HCT116 (cell line): ENCODE measurements at places on chromosomes 16 and 17. TPM values are rescaled to one million over a fixed set of nuclear protein-coding genes. Genes with fewer than 3 reads are reported as not detected.

Gene PRR11
- 86.7 TPM for total RNA-seq

Gene BOLA2B
- total RNA-seq: 180 TPM

Gene TNFRSF17
- not detected for total RNA-seq

Gene ODAD4
- 0.98 TPM for total RNA-seq

Gene SMG1
- total RNA-seq: 72.7 TPM

Gene SMIM36
- 0.37 TPM for total RNA-seq

Gene CBX2
- total RNA-seq: 28.3 TPM

Gene CHST4
- total RNA-seq: 0.59 TPM

Gene PPP4C
- 165 TPM for total RNA-seq

GRCh38 chr17:34300652-34301370 is 15.3 kb downstream of the CCL11 start:
- H3K27ac ChIP-seq: no peak overlapping the region
- no peak for DNase-seq
- no peaks in the 10 kb centered on the region for H3K27me3 ChIP-seq
- no peaks in the 10 kb centered on the region for H3K4me1 ChIP-seq
- no peak overlapping the region for H3K4me3 ChIP-seq

DNA sequence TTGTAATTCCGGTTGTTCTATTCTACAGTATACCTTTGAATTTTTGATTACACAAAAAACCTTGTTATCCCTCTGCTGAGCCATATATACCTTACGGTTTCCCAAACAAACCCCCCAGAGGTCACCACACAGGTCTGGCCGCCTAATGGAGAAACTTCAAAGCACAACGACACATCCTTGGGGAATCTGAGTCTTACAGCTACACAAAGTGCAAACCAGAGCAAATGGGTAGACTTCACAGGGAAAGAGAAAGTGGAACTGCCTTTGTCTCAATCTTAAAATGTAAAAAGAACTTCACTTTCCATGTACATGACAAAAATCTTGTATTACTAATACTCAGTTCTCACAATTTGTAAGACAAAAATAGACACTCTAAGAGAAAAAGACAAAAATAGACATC is 2.7 kb downstream of the FBXO31 start:
- no peak for DNase-seq
- H3K27ac ChIP-seq: no peak overlapping the region
- H3K27me3 ChIP-seq: no peaks in the 10 kb centered on the region

DNA sequence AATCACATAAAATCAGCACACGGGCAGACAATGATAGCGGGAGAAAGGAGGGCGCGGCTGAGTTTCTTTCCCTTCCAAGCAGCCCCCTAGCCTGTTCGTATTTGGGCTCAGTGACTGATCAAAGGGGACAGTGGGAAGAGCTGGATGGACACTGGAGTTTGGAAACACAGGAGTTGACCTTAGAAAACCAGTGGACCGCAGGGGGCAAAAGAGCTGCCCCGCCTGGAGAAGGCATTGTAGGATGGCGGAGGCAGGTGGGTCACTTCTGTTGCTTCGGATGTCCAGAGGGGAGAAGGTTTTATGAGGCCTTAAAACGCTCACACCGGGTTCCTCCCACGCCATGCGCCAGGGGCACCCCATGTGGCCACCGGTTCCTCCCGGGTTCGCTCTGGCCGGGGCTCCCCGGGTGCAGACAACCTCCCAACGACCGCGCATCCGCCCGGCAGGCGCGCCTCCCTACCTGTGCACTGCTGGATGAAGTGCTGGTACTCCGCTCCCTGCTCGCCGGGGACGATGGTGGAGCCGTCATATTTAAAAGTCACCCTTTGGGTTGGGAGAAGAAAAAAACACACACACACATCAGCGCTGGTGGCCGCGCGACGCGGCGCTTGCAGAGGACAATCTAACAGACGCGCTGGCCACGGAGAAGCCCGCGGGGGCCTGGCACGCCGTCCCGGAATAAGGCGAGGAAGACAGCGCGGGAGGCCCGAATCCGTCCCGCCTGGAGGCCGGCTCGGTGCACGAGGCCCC is 662 bp downstream of the COTL1 start:
- no peaks in the 10 kb centered on the region for H3K27me3 ChIP-seq
- peak overlapping the region; percentile 85 for H3K4me3 ChIP-seq
- peaks cover 16% of the 10 kb centered on the region for H3K4me1 ChIP-seq

GRCh38 chr16:11669380-11670146 is 1.3 kb downstream of the SNN start:
- H3K27me3 ChIP-seq: no peaks in the 10 kb centered on the region
- H3K4me1 ChIP-seq: peaks cover 47% of the 10 kb centered on the region
- no peaks in the 10 kb centered on the region for H3K36me3 ChIP-seq
- H3K4me3 ChIP-seq: peak overlapping the region; percentile 63
- DNase-seq: no peak

- H3K4me1 ChIP-seq: no peaks in the 10 kb centered on the region
- no peak for DNase-seq
- H3K4me3 ChIP-seq: no peak overlapping the region
- no peaks in the 10 kb centered on the region for H3K36me3 ChIP-seq
- H3K27ac ChIP-seq: no peak overlapping the region
Measured at GRCh38 chr16:84593825-84594724, 23.8 kb downstream of the COTL1 start.

GRCh38 chr16:10828851-10829366 is 10.3 kb upstream of the TVP23A start:
- H3K36me3 ChIP-seq: no peaks in the 10 kb centered on the region
- no peak for DNase-seq
- H3K4me3 ChIP-seq: no peak overlapping the region
- no peaks in the 10 kb centered on the region; the same call in 1 of the 2 replicates for H3K4me1 ChIP-seq
- H3K27ac ChIP-seq: no peak overlapping the region

DNA sequence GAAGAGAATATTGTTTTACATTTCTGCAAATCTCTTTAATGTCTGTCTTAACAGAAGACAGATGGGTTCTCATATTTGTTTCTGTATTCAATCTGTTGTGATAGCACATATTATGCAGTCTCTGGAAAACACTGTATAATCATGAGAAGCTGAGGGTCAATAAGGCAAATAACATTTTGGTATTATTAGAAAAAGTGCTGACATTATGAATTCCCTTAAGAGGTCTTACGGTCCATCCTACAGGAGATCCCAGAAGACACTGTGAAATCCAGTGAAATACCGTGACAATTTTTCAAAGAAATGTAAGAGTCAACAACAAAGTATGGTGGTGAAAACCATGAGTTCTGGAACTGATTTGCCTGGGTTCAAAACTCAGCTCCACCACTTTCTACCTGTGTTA is 42.3 kb downstream of the ABCA5 start:
- no peak for DNase-seq
- H3K27ac ChIP-seq: no peak overlapping the region
- H3K27me3 ChIP-seq: no peaks in the 10 kb centered on the region
- no peaks in the 10 kb centered on the region for H3K36me3 ChIP-seq
- H3K4me3 ChIP-seq: no peak overlapping the region

GRCh38 chr16:79082970-79083369 is 517.6 kb downstream of the MAF start:
- no peaks in the 10 kb centered on the region for H3K27me3 ChIP-seq
- H3K4me3 ChIP-seq: no peak overlapping the region
- H3K36me3 ChIP-seq: no peaks in the 10 kb centered on the region

DNA sequence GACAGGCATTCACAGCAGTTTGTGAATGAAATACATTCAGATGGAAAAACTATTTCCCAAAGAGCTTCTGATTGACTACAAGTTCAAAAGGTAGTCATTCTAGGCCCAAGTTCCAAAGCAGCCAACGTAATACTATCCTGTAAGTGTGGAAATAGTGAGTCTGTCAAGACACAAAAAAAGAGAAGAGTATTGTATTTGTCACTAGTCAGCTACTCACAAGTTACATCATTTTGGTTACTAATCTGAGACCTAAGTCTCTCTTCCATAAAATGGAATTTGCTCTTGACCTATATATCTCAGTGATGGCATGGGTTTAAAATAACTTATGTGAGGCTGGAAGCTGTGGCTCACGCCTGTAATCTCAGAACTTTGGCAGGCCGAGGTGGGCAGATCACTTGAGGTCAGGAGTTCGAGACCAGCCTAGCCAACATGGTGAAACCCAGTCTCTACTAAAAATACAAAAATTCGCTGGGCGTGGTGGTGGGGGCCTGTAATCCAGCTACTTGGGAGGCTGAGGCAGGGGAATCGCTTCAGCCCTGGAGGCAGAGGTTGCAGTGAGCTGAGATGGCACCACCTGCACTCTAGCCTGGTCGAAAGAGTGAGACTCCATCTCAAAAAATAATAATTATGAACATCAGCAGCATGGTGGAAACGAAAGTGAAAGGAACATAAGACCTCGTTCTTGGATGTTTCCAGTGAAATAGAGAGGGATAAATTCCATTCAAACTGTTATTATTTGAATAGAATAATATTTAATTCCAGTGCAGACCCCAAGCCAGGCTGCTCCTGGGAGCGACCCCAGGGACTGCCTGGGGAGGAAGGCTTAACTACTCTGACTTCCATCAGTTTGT is 2.9 kb downstream of the CMC2 start:
- H3K27ac ChIP-seq: no peak overlapping the region
- H3K36me3 ChIP-seq: no peaks in the 10 kb centered on the region; the same call in 1 of the 2 replicates
- no peak overlapping the region; the same call in 1 of the 2 replicates for H3K4me3 ChIP-seq

DNA sequence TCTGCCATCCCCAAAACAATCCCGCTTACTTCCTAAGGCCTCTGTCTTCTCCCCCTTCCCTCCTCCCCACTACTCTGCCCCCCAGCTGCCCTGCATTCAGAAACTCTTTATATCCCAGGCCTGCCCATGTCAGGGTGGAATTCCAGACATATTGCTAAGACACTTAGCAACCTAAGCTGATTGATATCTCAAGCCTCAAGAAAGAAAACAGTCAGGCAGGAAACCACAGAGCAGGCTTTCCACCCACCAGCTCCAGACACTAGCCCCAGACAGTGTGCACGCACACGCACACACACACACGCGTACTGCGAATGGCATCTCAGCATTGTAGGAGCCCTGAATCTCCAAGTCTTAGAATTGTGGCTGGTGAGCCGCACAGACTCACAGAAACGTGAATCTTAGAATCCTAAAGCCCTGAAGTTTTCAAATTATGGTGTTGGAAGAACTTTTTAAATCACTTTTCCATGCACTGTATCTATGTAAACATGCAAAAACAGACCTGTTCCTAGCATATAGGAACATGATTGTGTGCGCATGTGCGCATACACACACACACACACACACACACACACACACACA is 8.8 kb upstream of the LPCAT2 start:
- H3K36me3 ChIP-seq: no peaks in the 10 kb centered on the region
- DNase-seq: peak; percentile 41
- no peaks in the 10 kb centered on the region for H3K27me3 ChIP-seq
- H3K4me3 ChIP-seq: no peak overlapping the region
- no peak overlapping the region for H3K27ac ChIP-seq
- peaks cover 45% of the 10 kb centered on the region for H3K4me1 ChIP-seq

GRCh38 chr17:61862105-61862574 is 1.2 kb downstream of the BRIP1 start:
- peaks cover 6% of the 10 kb centered on the region for H3K36me3 ChIP-seq
- peak overlapping the region; percentile 83 for H3K4me3 ChIP-seq
- H3K27ac ChIP-seq: peak overlapping the region; percentile 59; the same call in 1 of the 2 replicates
- H3K4me1 ChIP-seq: peaks cover 20% of the 10 kb centered on the region
- no peaks in the 10 kb centered on the region for H3K27me3 ChIP-seq

DNA sequence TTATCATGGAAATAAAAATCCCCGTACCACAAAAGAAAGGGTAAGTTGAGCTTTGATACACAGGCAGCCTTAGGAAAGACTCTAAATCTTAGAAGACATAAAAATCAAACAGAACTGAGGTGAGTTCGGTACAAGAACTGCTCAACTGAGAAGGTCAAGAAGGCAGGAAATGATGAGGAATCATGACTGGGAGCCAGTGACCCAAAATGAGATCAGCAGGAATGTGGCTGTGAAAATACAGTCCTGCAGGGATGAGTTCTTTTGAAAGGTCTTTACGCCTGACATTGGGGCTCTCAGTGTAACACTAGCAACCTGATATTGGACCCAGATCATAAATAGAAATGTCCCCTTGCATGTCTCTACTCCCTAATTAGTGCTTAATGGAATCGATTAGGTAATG is 56.3 kb upstream of the CDH11 start:
- no peaks in the 10 kb centered on the region for H3K36me3 ChIP-seq
- no peak overlapping the region for H3K27ac ChIP-seq
- no peaks in the 10 kb centered on the region for H3K27me3 ChIP-seq
- no peaks in the 10 kb centered on the region for H3K4me1 ChIP-seq
- no peak overlapping the region for H3K4me3 ChIP-seq

DNA sequence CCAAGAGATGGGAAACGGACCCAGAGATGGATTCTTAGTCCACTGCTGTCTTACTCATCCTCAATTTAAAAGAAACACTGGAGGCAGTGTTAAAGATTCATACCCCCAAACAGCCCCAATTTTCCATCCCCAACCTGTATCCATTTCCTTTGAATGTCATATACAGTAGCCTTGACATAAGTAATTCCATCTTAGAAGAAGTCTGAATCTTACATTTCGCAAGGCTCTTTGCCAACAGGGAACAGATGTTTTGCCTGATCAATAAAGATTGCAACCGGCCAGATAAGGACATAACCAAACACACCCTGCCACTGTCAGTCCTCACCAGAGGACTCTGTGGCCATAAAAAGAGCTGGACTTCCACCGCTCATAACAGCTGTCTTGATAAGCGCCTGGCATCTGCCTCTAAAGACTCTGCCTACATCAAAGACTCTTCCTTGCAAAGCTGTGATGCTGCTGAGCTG is 59.0 kb upstream of the MED9 start:
- H3K36me3 ChIP-seq: no peaks in the 10 kb centered on the region
- DNase-seq: no peak
- peaks cover 18% of the 10 kb centered on the region for H3K4me1 ChIP-seq
- H3K27ac ChIP-seq: no peak overlapping the region
- no peak overlapping the region for H3K4me3 ChIP-seq

DNA sequence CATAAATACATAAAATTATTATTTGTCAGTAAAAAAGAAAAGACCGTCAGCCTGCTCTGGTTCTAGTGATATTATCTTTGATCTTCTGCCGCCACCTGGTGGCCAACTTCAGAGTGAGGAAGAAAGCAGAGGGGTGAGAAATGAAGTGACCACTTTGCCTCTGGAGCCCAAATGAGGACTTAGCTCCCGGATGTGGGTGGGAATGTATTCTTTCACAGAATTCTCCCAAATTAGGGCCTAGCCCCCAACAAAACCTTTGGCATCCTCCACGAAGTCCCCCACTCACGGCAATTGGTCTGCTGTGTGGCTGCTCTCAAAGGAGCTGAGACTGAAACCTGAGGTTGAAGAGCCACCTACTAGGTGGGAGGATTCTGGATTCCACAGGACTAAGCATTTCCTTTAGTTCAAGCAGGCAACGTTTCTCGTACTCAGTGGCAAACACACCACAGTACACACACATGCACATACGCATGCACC is 4.9 kb upstream of the ZNF267 start:
- H3K36me3 ChIP-seq: no peaks in the 10 kb centered on the region
- no peak overlapping the region for H3K4me3 ChIP-seq
- no peaks in the 10 kb centered on the region for H3K27me3 ChIP-seq
- no peak overlapping the region for H3K27ac ChIP-seq
- peaks cover 14% of the 10 kb centered on the region; the same call in 1 of the 2 replicates for H3K4me1 ChIP-seq
- peak; percentile 73 for DNase-seq

DNA sequence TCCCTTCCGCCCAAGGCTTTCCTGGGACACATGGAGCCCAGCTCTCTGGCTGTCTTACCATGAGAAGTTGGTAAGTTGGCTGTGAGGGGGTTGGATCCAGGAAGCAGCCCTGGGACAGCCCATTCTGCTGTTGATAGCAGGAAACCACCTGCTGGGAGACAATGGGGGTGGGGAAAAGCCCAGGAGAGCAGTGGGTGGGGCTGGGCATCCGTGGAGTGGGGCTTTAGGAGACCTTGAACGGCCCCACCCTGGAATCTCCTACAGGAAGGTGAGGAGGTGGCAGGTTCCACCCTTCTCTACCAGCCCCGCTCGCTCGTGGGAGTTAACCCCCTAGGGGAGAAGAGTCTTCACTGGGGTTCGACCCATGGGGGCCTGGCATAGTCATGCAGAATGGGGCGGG is 5.8 kb downstream of the TMEM92 start:
- H3K27ac ChIP-seq: no peak overlapping the region; the same call in 1 of the 2 replicates
- H3K4me3 ChIP-seq: no peak overlapping the region
- H3K36me3 ChIP-seq: no peaks in the 10 kb centered on the region
- peaks cover 23% of the 10 kb centered on the region for H3K4me1 ChIP-seq
